ENCODE measurements at places on chromosomes 2 and 18.

DNA sequence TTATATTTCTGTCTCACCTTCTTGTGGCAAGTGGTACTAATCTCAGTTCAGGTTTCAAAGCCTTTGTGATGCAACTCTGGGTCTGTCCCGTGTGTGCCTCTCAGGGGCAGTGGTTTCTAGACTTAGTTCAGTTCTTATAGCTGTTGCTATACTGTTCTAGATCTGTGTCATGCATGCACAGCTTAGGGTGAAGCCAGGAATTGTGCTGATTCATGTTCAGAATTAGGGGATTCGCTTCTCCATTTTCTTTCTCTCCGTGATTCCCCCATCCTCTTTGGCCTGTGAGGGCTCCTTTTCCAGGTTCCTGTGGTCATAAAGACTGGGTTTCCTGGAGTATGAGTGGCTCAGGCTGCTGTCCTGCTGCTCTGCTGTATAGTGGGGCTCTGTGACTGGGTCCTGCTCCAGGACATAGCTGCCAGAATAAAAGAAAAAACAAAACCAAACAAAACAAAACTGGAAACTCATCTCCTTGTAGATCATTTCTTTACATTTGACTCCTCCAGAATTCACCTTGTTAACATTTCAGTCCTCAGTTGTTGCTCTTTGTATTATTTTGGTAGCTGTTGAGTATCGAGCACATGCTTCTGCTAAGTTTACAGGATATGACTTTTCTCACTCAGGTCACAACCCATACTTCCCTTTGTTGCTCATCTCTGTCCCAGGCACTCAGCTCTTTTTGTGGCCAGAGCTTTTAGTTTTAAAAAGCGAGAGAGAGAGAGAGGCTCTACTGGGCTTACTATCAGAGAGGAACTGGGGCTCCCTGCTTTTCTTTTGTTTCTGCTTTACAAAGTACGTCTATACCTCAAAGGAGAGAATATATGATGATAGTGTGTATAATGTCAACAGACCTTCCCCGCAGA lies 34.2 kb downstream of the CERS6 start:
- DNase-seq = no peak

GRCh38 chr18:43627848-43628530 lies 350.7 kb upstream of the SYT4 start:
- no peak for DNase-seq

DNA sequence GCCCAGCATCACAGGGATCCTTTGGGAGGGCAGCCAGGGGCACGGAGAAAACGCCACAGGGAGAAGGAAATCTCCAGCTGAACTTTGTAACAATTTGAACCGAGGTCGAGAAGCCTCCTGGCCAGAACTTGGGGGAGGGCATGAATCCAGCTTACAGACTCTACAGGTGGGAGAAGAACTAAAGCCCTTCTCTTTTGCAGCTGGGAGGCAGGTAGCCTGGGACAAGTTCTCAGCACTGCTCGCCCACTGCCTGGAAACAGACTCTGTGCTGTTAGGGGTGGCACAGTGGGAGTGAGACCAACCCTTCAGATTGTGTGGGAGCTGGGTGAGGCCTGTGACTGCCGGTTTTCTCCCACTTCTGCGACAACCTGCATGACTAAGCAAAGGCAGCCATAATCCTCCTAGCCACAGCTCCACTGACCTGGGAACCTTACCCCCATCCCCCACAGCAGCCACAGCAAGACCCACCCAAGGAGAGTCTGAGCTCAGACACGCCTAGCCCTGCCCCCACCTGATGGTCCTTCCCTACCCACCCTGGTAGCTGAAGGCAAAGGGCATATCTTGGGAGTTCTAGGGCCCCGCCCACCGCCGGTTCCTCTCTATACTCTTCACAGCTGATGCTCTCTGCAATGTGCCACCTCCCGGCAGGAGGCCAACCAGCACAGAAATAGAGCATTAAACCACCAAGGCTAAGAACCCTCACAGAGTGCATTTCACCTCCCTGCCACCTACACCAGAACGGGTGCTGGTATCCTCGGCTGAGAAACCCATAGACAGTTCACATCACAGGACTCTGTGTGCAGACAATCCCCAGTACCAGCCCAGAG lies 136.0 kb upstream of the SIX2 start:
- no peak for DNase-seq

DNA sequence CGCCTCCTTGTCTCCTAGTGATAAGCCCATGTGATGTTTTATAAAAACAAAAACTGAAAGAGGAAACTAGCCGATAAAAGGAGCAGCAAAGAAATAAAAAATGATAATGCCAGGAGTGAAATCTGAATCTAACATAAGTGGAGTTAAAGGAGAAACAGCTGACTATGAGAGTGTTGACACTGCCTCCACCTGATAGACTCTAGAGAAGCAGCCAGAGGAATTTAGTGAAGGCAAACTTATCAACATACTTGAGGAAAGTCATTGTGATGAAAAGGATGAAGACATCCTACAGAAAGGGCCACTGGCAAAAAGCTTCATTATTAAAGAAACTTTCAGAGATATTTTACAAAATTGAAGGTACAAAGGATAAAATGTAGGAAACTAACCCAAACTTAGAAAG lies 1.9 kb downstream of the M1AP start:
- DNase-seq = no peak

- no peak for DNase-seq
These were observed 53.4 kb upstream of the STK17B start for GRCh38 chr2:196224756-196225155.

DNA sequence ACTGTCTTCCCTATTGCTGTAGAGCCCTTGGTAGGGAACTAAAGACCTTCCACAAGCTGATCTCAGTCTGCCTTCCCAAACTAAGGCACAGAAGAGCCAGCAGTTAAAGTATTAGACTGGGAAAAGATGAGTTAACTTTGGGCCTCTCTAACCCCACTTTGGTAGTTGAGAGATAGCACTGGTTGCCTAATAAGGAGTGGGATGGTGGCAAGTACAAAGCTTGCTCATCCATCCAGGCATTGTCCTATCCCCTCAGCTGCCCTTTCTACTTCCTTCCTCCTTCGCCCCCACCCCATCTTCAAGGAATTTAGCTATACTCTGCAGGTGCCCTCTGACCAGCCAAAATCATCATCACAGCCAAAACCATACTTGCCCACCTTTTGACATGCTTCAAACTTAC lies 22.2 kb upstream of the AFTPH start:
- no peak for DNase-seq

GRCh38 chr2:170716851-170717598 lies 1.9 kb downstream of the SP5 start:
- peak; percentile 32 for DNase-seq

DNA sequence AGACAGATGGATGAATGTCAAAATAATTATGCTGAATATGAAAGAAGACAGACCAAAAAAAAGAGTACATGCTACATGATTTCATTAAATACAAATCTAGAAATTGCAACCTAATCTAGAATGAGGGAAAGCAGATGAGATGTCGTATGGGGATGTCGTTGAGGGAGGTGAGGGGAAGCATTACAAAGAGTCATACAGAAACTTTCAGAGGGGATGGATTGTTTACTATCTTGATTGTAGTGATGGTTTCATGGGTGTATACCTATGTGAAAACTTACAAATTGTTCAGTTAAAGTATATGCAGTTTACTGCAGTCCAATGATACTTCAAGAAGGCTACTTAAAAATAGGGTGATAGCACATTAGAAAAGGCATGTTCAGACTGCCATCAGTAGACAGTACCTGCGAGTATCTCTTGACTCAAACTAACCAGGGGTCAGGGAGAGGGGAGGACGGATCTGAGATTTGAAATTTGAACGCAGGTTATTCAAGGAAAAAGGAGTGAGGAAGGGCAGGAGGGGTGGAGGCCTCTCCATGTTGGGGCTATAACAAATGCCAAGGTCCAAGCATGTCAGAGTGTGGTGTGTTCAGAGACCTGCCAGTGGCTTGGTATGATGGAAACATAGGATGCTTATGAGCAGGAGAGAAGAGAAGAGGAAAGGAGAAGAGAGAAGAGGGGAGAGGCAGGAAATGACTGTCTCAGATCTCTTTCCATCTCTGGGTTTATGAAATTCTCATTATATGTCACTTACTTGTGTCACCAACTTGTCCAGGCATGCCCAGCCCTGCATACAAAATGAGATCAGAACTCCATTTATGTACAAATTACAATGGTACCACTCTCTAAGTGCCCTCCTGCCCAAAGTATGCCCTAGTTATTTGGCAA lies 257.3 kb upstream of the CXCR4 start:
- DNase-seq = no peak

- DNase-seq = no peak
These were observed 118.2 kb upstream of the COPS8 start for GRCh38 chr2:236967499-236967783.

DNA sequence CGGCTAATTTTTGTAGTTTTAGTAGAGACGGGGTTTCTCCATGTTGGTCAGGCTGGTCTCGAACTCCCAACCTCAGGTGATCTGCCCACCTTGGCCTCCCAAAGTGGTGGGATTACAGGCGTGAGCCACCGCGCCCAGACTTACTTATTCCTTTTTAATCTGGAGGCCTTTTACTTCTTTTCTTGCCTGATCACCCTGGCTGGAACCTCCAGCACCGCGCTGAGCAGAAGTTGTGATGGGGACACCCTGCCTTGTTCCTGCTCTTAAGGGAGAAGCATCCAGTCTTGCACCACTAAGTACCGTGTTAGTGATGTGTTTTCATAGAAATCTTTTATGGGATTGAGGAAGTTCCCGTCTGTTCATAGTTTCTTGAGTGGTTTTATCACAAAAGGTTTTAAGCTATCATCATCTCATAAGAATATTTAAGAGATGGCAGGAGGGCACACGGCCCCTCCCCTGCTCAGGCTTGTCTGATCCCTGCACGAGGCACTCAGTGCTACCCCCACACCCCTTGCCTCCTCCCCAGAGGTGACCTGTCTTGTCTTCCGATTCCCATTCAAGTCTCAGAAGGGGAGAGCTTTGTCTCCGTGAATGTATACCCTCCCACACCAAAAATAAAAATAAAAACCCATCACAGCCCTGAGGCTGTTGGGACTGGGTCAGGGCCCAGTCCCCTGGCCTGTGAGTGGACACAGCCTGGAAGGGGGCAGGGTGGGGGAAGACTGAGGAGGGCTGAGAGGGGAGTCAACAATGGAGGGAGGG lies 65.3 kb upstream of the SMAD7 start:
- peak; percentile 4 for DNase-seq

DNA sequence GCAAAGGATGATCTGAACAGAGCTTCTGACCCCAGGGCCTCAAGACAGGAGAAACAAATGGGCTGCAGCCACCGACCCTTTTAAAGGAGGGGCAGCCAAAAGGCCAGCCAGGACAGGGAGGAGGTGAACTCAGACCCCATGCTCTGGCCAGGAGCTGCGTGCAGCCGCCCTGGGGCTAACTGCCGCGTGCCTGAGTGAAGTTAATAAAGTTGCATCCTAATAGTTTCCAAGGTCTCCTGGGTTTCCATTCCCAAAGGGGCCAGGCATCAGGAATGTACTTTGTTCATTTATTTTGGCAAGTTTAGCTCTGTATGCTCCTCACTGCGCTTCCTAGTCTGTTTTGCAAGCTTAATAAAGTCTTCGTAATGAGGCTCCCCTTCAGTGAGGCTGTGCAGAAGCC lies 60.7 kb downstream of the EN1 start:
- DNase-seq = no peak

GRCh38 chr2:46647766-46648742 lies 168.7 kb downstream of the TMEM247 start:
- no peak for DNase-seq

DNA sequence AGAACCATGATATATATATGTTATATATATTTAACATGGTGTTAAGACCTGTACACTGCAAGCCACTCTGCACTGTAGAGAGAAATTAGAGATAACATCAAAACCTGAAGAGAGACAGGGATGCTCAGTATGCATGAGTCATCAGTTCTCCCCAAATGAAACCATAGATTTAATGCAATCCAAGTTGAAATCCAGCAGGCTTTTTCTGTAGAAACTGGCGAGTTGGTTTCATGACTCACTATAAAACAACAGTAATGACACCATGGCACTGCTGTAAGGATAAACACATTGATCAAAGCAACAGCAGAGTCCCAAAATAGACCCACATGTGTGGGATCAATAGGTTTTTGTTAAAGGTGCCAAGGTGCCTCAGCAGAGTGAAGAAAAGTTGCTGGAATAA lies 65.8 kb downstream of the RTP5 start:
- peak; percentile 4 for DNase-seq

DNA sequence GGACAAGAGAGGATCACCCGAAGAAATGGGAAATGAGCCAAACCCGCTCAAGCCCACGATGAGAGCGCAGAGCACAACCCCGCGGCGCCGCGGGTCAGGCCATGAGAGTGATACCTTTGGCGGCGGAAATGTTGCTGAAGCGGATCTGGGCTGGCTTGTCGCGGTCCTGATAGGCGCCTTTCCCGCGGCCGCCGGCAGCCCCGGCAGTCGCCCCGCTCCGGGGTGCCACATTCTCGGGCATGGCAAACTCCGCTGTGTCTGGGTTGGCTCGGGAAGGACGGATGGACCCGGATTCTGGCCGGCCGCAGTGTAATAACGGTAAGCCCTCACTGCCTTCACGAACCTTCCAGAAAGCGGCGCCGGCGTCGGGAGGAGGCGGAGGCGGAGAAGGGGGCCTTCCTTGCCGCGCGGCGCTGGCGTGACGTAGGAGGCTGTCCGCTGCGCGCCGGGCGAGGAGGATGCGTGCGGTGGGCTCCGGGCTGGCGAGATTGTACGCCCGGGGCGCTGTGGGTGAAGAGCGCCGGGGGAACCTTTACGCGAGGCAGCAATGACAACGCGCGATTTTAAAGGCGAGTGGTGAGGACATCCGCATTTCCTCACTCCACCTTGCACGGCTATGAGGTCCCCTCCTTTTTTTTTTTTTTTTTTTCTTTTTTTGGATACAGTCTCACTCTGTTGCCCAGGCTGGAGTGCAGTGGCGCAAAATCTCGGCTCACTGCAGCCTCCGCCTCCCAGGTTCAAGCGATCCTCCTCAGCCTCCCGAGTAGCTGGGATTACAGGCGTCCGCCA lies at the start of gene CCT4:
CCT4 (minus strand) TSS at position 390 of the 789 bp plus-strand sequence; CDS start at position 241, 149 bp downstream.
- peak; percentile 88 for DNase-seq

All from uterus (tissue), 4 donors.